Stimulated activated CD4-positive, alpha-beta T cell treated with anti-CD3 and anti-CD28 coated beads, Interleukin-15, amount 100 ng/mL, for 24 hours (primary cell): ENCODE measurements at places on chromosomes 6 and 20.

DNA sequence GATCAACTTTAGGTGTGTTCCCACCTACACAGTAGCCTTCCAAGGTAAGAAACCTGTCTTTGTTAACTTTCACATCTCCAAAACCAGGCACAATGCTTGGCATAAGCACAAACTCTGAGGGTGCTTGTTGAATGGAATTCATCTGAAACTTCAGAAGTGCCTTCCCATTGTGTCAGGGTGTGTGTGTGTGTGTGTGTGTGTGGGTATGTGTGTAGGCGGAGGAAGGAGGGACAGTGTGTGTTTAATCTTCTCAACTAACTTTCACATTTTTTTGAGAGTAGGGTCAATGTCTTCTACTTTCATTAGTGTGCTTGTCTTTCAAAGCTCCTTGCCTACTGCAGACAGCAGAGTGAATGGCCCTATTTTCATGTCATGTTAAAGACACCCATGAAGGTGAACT is 45.6 kb downstream of the PDE7B start:
- no peak for DNase-seq

DNA sequence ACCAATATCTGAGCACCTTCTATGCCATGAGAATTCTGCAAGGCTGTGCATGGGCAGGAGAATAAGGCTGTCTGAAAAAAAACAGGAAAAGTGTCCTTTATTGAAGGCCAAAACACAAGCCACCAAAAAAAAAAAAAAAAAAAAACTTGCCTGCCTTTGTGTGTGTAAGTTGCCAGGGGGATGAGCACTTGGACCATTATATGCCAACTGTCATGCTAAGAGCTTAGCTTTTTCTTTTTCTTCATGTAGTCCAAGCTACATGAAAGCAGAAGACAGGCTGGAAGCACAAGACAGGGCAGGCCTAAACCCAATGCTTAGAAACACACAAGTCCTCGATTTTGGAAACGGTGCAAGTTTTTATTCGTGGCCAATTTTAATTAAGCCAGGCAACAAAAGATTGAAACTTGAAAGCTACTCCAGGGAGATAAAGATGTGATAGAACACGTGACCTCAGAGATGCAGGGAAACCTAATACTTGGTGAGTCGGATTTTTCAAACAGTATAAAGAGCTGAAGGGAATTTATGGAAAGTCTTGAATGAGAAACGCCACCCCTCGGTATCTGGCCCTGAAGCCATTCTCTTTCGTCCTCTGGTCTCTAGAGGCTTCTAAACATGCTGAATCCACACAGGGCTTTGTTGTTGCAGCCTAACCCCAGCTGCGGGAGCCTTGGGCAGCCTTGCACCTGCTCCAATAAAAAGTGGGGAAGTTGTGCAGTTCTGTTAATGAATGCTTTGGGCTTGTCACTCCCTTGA is 8.6 kb downstream of the BMP7 start:
- no peak for DNase-seq

- DNase-seq = no peak
Measured at GRCh38 chr6:14612016-14612980, 494.7 kb downstream of the CD83 start.

DNA sequence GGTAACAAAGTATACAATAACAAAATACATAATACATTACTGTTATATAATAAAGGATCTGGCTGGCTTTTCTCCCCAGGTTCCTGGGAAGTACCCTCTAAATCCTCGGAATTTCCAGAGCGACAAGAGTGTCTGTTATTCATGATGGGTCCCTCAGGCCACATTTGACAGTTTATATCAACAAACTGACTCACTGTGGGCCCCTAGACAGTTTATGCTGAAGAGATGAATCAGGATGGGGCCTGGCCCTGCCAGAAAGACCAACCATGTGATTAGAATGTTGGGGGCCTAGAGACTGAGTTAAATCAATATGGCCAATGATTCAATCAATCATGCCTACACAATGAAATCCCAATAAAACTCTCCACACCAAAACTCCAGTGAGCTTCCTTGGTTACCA is 13.5 kb downstream of the USP45 start:
- DNase-seq = no peak

DNA sequence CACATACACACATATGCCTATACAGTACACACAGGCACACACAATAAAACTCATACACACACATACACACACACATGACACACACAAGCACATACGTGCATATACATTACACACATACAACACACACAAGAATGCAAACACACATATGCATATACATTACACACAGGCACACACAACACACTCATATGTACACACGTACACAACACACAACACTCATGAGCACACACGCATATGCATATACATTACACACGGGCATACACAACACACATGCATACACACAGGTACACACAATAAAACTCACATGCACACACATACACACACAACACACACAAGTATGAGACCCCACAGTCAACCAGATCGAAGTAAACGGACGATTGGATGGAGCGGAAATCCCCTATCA is 238.2 kb downstream of the ERMARD start:
- no peak for DNase-seq

- no peak for DNase-seq
Measured at GRCh38 chr6:137759624-137760023, 107.4 kb upstream of the TNFAIP3 start.

- no peak for DNase-seq
Measured at GRCh38 chr6:145569140-145569539, 166.2 kb downstream of the EPM2A start.

DNA sequence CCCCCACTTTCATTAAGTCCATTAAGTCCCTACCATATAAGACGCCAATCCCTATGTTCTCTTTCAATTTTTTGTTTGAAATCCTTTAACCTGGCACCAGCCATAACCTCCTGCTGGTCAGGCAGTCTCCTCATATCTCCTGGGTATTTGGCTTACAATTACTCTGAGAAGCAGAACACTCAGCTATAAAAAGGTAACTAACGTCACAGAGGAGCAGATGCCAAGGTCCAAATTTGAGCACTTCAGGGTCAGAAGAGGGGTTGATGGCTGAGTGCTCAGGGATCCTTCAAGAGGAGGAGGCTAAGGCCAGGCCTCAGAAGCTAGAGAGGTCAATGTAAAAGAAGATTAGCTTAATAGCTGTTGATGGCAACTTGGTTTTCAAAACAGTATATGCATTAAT is 22.3 kb upstream of the RCAN2 start:
- DNase-seq = no peak

GRCh38 chr6:34176261-34177031 is 30.6 kb upstream of the GRM4 start:
- DNase-seq = no peak

- no peak for DNase-seq
Measured at GRCh38 chr20:1891263-1892118, 3.7 kb upstream of the SIRPA start.

DNA sequence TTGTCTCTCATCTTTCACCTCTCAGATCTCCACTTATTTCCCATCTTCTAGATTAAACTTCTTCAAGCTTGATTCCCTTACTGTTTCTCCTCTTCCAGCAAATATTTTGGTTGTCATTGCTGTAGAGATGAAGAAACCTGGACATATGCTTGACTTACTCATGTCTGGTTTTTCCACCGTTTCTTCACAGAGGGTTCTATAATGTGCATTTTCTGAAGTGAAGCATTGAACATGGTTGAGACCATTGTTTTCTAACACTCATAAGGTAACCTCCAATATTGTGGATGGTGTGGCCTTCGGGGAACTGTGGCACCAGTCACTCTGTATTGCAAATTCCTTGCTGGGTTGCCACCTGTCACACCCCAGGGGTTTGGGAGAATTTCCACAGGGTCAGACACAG is 237.2 kb downstream of the PLCB1 start:
- no peak for DNase-seq

DNA sequence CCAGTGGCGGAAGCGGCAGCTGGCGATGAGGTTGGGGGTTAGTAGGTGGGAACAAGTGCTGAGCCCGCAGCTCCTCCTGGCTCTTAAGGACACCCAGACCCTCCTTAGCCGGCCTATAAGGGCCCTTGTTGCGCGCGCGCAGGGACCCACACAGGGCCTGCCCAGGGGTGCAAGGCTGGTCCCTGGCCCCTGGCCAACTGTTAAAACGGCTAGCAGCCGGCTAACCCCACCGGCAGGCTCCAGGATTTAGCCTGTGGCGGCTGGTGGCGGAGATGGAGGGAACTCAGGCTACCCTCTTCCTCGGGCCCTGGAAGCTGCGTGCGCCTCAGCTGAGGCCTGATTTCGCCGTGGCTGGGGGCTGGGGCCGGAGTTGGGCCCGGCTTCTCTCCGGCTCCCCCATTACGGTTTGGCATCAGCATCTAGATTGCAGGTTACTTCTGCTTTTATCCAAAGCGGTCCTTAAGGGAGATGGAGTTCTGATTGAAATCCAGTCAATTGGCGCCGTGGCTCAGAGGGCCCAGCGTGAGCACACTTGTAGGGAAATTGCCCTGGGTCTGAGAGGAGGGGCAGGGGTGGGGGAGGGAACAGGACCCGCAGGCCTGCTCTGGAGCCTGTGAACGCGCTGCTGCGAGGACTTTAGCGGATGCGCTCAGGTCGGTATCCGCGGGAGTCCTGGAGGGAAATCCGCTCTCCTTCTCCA is 36.9 kb upstream of the CCDC167 start:
- no peak for DNase-seq

GRCh38 chr20:18284805-18285533 is 3.4 kb upstream of the ZNF133 start:
- DNase-seq = no peak

DNA sequence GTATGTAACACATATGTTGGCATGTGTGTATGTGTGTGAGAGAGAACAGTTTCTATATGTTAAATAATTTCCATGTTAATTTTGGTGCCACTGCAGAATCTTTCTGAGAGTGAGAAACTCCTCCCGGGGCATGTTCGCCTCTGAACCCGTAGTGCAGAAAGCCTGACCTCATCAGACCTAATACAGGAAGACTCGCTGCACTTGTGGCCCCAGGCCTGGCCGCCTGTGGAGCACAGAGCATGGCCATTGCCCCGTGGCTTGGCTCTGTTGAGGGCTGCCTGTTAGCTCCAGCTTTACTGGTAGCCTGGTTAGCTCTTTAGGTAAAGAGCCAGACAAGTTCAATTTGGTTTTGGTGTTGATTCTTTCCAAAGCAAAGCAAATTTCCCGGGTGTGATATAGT is 25.5 kb downstream of the FARS2 start:
- DNase-seq = no peak

GRCh38 chr20:57109571-57109953 is 156.9 kb downstream of the BMP7 start:
- DNase-seq = no peak

DNA sequence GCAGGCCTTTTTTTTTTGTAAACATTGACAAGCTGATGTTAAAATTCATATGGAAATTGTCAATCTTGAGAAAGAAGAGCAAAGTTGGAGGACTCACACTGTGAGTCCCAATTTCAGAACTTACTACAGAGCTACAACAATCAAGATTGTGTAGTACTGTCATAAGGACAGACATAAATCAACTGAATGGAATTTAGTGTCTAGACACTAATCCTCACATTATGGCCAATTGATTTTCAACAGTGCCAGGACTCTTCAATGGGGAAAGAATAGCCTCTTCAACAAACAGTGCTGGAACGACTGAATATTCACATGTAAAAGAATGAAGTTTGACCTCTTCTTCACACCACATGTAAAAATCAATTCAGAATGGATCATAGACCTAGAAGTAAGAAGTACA is 60.8 kb downstream of the TGM2 start:
- DNase-seq = no peak

DNA sequence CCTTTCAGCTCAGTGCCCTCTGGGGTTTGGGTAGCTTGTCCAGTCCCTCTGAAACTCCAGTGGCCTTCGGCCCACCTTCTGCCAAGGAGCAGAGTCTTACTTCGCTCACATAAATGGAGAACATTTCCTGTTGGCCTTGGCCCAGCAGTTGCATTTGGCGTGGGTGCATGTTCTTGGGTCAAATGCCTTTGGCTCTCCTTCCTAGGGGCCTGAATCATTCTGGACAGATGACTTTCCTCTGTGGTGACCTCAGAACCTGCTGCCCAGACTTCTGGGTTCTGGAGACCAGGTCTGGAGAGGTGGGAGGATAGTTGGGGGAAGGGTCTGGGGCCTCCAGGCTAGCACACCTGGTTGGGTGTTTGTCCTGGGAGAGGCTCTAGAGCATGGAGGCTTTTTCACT is 29.3 kb downstream of the BCAS4 start:
- no peak for DNase-seq

GRCh38 chr6:109944448-109944847 is 33.7 kb upstream of the GPR6 start:
- no peak for DNase-seq

- no peak for DNase-seq
Measured at GRCh38 chr6:89221971-89222711, 5.0 kb upstream of the GABRR1 start.

GRCh38 chr20:14453259-14453658 is 115.8 kb upstream of the FLRT3 start:
- no peak for DNase-seq

- no peak for DNase-seq
Measured at GRCh38 chr20:24406750-24407149, 62.7 kb upstream of the SYNDIG1 start.

- no peak for DNase-seq
Measured at GRCh38 chr6:167120583-167120903, 2.4 kb upstream of the CCR6 start.
